ENCODE measurements at places on chromosomes 2 and 18.

GRCh38 chr2:217520356-217521010, 482.3 kb downstream of the TNS1 start:
- no peak for DNase-seq

DNA sequence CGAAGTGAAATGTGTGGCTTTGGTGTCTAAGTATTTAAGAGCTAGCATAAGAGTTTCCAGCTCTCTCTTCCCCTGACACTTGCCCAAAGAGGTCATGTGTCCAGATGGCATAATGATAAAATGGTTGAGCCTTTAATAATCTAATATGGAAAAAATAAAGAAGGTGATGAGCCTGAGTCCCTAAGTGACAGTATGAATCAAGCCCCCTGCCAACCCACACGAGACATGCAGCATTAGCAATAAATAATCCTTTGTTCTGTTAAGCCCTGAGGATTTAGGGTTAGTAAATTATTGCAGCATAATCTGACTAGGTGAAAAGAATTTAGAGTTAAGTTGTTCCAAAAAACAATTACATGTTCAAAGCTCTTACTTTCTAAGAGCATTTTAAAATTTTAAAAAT, 217.2 kb upstream of the CCDC150 start:
- no peak for DNase-seq

- no peak for DNase-seq
These were observed 629.7 kb downstream of the IRS1 start for GRCh38 chr2:226169751-226170581.

DNA sequence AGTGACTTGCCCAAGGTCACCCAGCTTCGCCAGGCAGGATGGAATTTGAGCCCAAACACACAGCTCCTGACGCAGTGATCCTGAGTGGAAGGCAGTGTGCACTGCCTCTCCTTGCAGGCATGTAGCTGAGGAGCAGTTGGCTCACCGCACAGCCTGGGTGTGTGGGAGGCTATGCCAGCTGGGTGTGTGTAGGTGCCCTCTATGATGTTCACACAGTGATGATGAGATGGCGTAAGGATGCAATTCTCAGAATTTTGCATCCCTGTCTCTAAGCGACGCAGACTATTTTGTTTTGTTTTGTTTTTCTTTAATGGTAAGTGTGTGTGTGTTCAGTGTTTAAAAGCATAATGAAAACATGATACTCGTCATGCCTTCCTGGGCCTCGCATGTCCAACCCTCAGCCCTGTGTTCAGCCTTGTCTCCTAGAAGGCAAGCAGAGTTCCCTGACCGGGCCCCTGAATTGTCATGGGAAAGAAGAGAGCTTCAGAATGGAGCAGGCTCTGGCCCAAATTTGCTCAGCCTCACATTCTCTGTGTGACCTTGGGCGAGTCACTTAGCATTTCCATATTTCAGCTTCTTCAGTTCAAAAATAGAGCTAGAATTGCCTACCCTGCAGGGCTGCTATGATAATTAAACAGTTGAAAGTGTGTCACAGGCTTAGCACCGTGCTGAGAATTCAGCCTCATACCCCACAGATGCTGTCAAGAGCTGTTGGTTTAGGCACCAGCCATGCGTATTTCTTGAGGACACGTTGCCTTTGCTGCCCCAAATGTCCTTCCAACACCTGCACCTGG, 603.6 kb upstream of the RAB6C start:
- DNase-seq: no peak

- DNase-seq: no peak
These were observed 85.0 kb downstream of the IKZF2 start for GRCh38 chr2:213066443-213066743.

All from left ventricle myocardium inferior (tissue), 1 donor.